ENCODE measurements at places on chromosomes 6 and 20. TPM values are rescaled to one million over a fixed set of nuclear protein-coding genes. Genes with fewer than 3 reads are reported as not detected.

Gene SPATA25
- total RNA-seq = 0.73 TPM

Gene PNPLA1
- not detected for total RNA-seq

Gene COQ3
- total RNA-seq = 18.3 TPM

Gene CENPW
- total RNA-seq = 27.4 TPM

All from activated T-cell treated with anti-CD3 and anti-CD28 coated beads, Interleukin-2, amount 50 U/mL, for 4 hours (primary cell).